ENCODE measurements at places on chromosomes 12 and 14.

- DNase-seq: no peak
These were observed 103.3 kb downstream of the NCOR2 start for GRCh38 chr12:124464062-124464461.

- DNase-seq: no peak
These were observed 197.0 kb upstream of the EEA1 start for GRCh38 chr12:93126069-93126474.

- peak; percentile 25 for DNase-seq
These were observed 148.7 kb downstream of the SMOC1 start for GRCh38 chr14:70027785-70028428.

GRCh38 chr12:74412606-74413230 is 124.9 kb upstream of the ATXN7L3B start:
- no peak for DNase-seq

GRCh38 chr14:101077481-101078074 is 174.1 kb upstream of the RTL1 start:
- DNase-seq: no peak

Measured in NCI-H526 treated with DMSO at 0.1 percent for 48 hours (cell line).